ENCODE measurements at places on chromosomes 6 and 20.

- H3K36me3 ChIP-seq: no peaks in the 10 kb centered on the region
- H3K27ac ChIP-seq: no peak overlapping the region
- no peaks in the 10 kb centered on the region for H3K4me1 ChIP-seq
- no peak for DNase-seq
Observed at GRCh38 chr6:115220551-115221159, 840.0 kb downstream of the FRK start.

- no peak overlapping the region for H3K27ac ChIP-seq
- H3K4me3 ChIP-seq: no peak overlapping the region
- H3K4me1 ChIP-seq: no peaks in the 10 kb centered on the region
- no peaks in the 10 kb centered on the region for H3K36me3 ChIP-seq
- H3K27me3 ChIP-seq: no peaks in the 10 kb centered on the region
- DNase-seq: no peak
Observed at GRCh38 chr6:72559067-72559466, 62.8 kb upstream of the KCNQ5 start.

DNA sequence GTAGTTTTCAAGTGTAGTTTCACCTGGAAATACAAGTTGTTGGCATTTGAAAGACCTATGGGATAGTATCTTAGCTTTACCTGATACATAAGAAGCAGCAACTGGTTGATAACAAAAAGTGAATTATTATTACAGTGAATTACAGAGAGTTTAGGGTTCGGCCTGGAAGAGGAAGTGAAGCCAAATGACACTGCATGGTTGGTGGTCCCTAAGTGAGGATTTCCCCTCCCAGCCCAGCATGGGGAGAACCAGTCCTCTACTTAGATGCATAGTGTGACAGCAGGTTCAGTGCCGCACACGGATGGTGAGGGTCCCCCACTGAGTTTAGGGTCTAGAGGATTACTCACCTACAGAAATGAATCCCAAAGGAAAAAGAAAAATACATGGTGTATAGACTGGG is 18.1 kb downstream of the HLA-DPB1 start:
- no peaks in the 10 kb centered on the region for H3K36me3 ChIP-seq
- DNase-seq: no peak
- no peak overlapping the region for H3K4me3 ChIP-seq
- H3K4me1 ChIP-seq: no peaks in the 10 kb centered on the region
- no peaks in the 10 kb centered on the region for H3K27me3 ChIP-seq

DNA sequence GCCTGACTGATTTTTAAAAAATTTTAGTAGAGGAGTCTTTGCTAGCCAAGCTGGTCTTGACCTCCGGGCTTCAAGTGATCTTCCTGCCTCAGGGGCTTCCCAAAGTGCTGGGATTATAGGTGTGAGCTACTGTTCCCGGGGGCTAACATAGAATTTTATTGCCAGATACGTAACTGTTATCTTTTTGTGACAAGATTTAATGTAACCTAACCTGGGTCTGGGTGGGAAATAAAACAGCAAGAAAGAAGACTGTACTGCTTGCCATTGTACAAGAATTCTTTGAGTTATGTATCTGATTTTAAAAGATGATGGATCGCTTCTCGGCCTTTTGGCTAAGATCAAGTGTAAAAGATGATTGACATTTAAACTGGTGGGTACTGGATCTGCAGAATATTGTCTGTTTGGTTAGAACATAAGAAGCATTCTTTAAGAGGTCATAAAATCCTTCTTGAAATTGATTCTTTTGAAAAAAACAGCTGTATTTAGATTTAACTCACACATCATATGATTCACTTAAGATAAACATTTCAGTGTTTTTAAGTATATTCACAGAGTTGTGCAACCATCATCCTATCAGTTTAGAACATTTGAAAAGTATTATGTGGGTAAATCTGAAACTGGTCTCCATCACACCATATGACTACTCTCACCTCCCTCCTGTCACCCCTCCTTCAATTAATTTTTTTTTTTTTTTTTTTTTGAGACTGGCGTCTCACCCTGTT is 21.6 kb downstream of the TPX2 start:
- no peaks in the 10 kb centered on the region for H3K36me3 ChIP-seq
- peaks cover 2% of the 10 kb centered on the region for H3K4me1 ChIP-seq
- no peak overlapping the region for H3K27ac ChIP-seq

- H3K27ac ChIP-seq: no peak overlapping the region
- H3K4me1 ChIP-seq: no peaks in the 10 kb centered on the region
- no peaks in the 10 kb centered on the region for H3K27me3 ChIP-seq
- DNase-seq: no peak
- no peaks in the 10 kb centered on the region for H3K36me3 ChIP-seq
Observed at GRCh38 chr6:89575562-89575960, 63.0 kb downstream of the LYRM2 start.

- no peaks in the 10 kb centered on the region for H3K36me3 ChIP-seq
- H3K27ac ChIP-seq: no peak overlapping the region
- DNase-seq: no peak
- H3K27me3 ChIP-seq: no peaks in the 10 kb centered on the region
- no peak overlapping the region for H3K4me3 ChIP-seq
Observed at GRCh38 chr6:154621686-154622085, 111.2 kb upstream of the CNKSR3 start.

DNA sequence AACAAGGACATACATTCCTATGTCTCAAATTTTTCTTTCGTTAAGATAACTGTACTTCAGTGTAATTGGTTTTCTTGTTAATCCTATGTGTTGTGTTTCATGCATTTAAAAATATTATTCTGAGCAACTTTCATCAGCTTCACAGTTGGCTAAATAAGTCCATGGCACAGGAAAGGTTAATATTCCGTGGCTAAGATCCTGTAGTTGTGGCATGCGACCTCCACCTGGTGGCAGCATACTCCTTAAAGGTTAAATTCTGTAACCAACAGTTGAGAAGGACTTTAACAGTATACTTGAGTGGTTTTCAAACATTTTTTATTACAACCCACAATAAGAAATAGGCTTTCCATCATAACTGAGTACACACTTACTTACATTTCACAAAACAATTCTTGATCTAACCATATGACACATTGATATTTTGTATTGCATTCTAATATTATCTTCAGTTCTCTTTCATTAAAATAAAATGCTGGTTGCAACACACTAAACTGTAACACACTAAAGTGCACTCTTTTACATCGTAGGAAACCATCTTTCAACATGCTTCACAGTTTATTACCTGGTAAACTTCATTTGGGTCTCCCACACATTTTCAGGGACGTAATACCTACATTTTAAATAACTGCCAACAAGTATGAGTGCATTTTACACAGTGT is 118.3 kb downstream of the SLX4IP start:
- no peaks in the 10 kb centered on the region for H3K27me3 ChIP-seq
- no peaks in the 10 kb centered on the region for H3K36me3 ChIP-seq
- DNase-seq: peak; percentile 66
- peaks cover under 1% of the 10 kb centered on the region for H3K4me1 ChIP-seq
- no peak overlapping the region for H3K27ac ChIP-seq

DNA sequence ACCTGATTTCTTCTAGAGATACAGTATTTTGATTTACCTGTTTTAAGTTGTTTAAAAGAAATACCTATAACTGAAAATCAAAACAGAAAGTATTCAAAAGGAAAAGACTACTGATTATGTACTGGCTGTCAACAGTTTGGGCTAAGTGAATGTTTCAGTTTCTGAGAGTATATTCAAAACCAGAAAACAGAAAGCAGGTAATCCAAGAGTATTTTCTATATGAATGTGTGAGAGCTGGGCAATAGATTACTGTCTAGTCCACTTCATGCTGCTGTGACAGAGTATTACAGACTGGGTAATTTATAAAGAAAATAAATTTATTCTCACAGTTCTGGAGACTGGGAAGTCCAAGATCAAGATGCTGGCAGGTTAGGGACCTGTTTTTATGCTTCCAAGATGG is 261.0 kb downstream of the ARHGAP18 start:
- no peak overlapping the region for H3K4me3 ChIP-seq
- no peak for DNase-seq
- H3K27me3 ChIP-seq: no peaks in the 10 kb centered on the region
- H3K36me3 ChIP-seq: no peaks in the 10 kb centered on the region
- no peaks in the 10 kb centered on the region for H3K4me1 ChIP-seq

DNA sequence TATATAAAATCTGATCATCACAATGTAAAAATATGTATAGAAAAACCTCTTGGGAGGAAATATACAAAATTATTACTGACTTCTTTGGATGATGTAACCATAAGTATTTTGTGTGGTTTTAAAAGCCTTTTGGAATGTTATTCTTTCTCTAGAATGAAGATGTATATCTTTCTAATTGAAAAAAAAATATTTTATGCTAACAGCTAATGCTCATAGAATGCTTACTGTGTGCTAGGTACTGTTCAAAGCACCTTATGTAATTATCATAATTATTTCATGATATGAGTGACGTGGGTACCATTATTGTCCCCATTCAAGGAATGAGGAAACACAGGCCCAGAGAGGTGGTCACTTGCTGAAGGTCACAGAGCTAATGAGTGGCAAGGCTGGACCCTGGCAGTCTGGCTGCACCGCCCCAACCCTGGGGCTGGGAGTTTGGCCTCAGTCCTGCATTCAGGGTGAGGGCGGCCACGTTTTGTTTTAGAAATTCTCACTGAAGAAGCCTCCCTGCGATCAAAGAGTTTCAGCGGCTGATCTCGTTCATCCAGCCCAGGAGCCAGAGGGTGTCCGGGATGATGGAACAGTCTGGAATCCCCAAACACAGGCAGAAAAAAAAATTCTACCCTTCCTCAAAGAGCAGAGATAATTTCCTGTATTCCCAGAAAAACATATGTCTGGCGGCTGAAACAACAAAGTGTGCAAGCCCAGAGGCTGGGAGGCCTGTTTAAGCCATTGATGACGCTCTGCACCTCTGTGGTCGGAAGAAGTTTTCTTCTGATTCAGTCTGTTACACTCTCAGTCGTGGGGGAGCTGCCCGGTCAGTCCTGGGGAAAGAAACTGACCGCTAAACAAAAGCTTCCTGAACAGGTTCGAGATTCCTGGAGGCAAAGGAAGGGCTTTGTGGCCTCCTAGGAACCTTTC is 37.3 kb downstream of the TFEB start:
- no peak for DNase-seq
- H3K4me1 ChIP-seq: peaks cover 4% of the 10 kb centered on the region
- no peak overlapping the region for H3K27ac ChIP-seq
- H3K36me3 ChIP-seq: no peaks in the 10 kb centered on the region
- H3K27me3 ChIP-seq: no peaks in the 10 kb centered on the region

DNA sequence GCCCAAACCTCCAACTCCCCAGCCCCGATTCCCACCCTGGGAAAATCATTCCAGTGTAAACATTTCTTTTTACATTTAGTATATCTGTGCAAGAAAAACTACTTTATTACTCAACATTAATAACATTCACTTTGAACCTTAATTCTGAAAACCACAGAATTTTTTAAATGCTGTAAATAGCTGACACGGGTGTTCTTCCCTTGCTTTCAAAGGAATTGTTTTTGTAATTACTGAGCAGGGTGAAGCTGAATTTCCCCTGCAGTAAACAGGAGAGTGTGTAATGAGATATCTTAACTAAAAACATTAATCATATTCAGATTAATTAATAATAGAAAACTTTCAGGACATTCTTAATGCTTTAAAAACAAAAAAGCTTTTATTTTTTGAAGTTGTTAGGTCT is 99.3 kb upstream of the CITED2 start:
- peaks cover 8% of the 10 kb centered on the region for H3K4me1 ChIP-seq
- no peaks in the 10 kb centered on the region for H3K27me3 ChIP-seq
- H3K27ac ChIP-seq: peak overlapping the region; percentile 77
- no peak overlapping the region for H3K4me3 ChIP-seq
- no peak for DNase-seq
- no peaks in the 10 kb centered on the region for H3K36me3 ChIP-seq

GRCh38 chr6:21193790-21194475 is 399.6 kb upstream of the SOX4 start:
- no peak overlapping the region for H3K27ac ChIP-seq
- no peaks in the 10 kb centered on the region for H3K27me3 ChIP-seq
- no peak for DNase-seq
- H3K4me1 ChIP-seq: peaks cover 9% of the 10 kb centered on the region

DNA sequence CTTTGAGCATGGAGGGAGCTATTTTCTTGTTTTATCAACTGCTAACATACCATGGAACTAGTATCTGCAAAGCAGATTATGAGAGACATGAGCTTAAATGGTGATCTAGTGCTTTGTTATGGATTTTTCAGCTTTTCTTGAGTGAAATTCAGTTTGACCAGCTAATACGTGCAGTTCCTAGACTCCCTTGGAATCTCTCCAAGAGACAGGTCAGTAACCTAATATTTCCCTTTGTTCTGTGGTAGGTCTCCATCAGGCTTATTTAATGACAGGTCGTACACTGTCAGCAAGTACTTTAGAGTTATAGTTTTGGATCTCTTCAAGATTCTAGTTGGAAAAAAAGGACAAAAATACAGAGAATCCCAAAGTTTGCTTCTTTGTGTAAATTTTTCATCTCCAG is 43.9 kb downstream of the HDAC2 start:
- no peak overlapping the region for H3K4me3 ChIP-seq
- H3K4me1 ChIP-seq: no peaks in the 10 kb centered on the region
- no peaks in the 10 kb centered on the region for H3K36me3 ChIP-seq
- H3K27ac ChIP-seq: no peak overlapping the region
- DNase-seq: no peak

GRCh38 chr6:118317581-118318563 is 230.2 kb upstream of the PLN start:
- H3K27me3 ChIP-seq: no peaks in the 10 kb centered on the region
- H3K4me1 ChIP-seq: peaks cover 5% of the 10 kb centered on the region
- no peak overlapping the region for H3K4me3 ChIP-seq
- no peak overlapping the region for H3K27ac ChIP-seq
- H3K36me3 ChIP-seq: no peaks in the 10 kb centered on the region
- DNase-seq: no peak

GRCh38 chr6:129510950-129511349 is 199.0 kb downstream of the ARHGAP18 start:
- H3K36me3 ChIP-seq: no peaks in the 10 kb centered on the region
- no peak overlapping the region for H3K27ac ChIP-seq
- no peaks in the 10 kb centered on the region for H3K4me1 ChIP-seq
- no peak for DNase-seq
- no peaks in the 10 kb centered on the region for H3K27me3 ChIP-seq

- DNase-seq: no peak
- H3K4me1 ChIP-seq: peaks cover 1% of the 10 kb centered on the region
- peaks cover 6% of the 10 kb centered on the region for H3K27me3 ChIP-seq
- H3K36me3 ChIP-seq: no peaks in the 10 kb centered on the region
- no peak overlapping the region for H3K27ac ChIP-seq
- no peak overlapping the region for H3K4me3 ChIP-seq
Observed at GRCh38 chr20:63004607-63005364, 2.0 kb downstream of the BHLHE23 start.

GRCh38 chr20:23445596-23446217 is 6.2 kb downstream of the CSTL1 start:
- H3K4me3 ChIP-seq: no peak overlapping the region
- no peak overlapping the region for H3K27ac ChIP-seq
- H3K27me3 ChIP-seq: no peaks in the 10 kb centered on the region
- no peaks in the 10 kb centered on the region for H3K4me1 ChIP-seq
- no peaks in the 10 kb centered on the region for H3K36me3 ChIP-seq

Data from ovary (tissue), 10 donors.